Body of pancreas (tissue), 4 donors: ENCODE measurements at places on chromosomes 3 and 15. TPM values are rescaled to one million over a fixed set of nuclear protein-coding genes. Genes with fewer than 3 reads are reported as not detected.

- no peak for DNase-seq
These were observed 353.6 kb upstream of the SLCO3A1 start for GRCh38 chr15:91499774-91500383.

- DNase-seq, result no peak
These were observed 51.5 kb downstream of the ZMAT3 start for GRCh38 chr3:179020112-179020511.

DNA sequence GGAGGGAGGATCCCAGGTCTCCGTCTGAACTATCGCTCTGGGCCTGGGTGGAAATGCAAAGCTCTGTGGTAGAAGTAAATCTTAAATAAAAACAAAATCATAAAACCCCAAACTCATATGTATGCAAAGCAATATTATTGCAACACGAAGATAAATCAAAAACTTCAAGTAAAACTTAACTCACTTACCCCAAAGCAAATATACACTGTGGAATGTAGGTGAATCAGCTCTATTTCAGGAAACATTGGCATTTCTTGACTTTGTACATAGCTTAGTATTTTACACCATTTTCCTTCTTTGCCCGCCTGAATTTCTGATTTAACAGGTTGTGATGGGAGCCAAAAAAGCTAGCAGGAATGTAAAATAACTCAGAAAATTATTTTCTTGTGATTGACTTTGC, 126.2 kb downstream of the TPRG1 start:
- DNase-seq, result no peak

- DNase-seq, result no peak
These were observed 116.9 kb downstream of the B3GALNT1 start for GRCh38 chr3:160987982-160988964.

GRCh38 chr3:25899352-25900101, 109.6 kb downstream of the OXSM start:
- DNase-seq, result no peak

DNA sequence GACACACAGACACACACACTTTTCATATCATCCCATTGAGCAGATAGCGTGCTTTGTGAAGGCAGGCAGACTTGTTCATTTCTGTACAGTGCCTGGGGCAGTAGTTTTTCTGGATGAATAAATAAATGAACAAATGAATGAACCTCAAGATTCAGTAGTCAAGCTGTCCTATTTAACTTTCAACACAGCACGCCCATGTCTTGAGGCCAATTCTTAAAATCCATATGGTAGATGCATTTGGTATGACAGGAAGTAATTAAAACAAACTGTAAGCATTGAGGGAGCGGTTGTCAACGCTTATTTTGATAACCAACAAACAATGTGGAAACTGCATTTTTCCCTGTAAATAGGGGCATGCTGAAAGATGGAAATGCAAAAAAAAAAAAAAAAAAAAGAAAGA, 80.0 kb upstream of the BNC1 start:
- DNase-seq, result no peak

GPR87 gene
- not detected for total RNA-seq
